ENCODE measurements at places on chromosomes 13 and 19. TPM values are rescaled to one million over a fixed set of nuclear protein-coding genes. Genes with fewer than 3 reads are reported as not detected.

- DNase-seq: no peak
Measured at GRCh38 chr19:28307963-28308362, 905.0 kb downstream of the UQCRFS1 start.

DNA sequence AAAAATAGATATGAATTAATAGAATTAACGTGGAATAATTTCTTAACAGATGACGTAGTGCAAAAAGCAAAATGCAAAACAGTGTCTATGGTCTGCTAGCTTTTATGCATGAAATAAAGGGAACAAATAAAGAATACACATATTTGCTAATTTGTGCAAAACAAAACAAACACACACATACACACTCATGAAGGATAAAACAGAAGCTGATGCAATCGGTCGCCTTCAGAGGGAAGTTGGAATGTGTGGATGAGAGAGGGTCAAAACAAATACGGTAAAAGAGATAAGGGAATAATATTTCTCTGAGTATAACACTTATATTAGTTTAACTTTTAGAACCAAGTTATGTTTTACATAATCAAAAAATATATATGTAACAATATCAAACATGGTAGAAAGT is 1160.9 kb upstream of the PCDH9 start:
- no peak for DNase-seq

DNA sequence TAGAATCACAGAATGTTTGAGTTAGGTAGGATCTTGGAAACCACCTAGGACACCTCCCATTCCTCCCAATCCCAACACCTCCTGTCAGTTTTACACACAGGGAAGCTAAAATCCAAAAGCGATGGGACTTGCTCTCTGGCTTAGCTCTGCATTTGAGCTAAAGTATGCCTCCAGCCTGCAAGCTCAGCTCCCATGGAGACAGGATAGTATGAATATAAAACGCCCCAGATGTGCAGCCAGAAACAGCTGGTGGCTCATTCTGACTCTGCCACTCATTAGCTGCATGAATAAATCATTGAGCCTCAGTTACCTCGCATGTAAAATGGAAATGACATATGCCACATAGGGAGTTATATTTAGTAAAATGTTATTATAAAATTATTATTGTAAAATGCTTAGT is 336.0 kb downstream of the SUCLA2 start:
- no peak for DNase-seq

DNA sequence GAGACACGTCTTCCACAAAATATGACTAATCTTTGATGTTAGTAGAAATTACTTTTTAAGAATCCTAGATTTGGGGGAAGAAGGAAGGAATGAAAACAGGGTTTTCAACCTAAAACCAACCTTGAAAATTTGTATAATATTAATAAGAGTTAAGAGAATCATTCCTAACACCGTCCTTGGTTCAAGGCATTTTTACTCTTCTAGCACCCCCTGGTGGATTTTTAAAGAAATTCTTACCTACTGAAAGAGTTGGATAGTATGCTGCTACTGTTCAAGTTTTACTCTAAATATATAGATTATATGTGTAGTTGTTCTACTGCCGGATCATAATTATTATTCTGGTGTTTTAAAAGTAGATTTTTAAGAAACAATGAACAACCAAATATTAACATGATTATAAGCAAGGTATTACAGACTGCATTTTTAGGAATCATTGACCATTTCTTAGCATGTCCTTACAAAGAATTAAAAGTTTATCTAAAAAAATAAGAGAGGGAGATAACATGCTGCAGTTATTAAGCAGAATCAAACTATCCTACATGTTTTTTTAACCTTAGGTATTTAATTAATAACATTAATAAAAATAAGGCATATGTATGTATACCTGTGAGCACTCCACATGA is 7.4 kb upstream of the SLITRK6 start:
- DNase-seq: no peak

The LGALS14 gene
- total RNA-seq: not detected

Data from mucosa of gallbladder (tissue), 1 donor.